ENCODE measurements at places on chromosomes 7 and 10. TPM values are rescaled to one million over a fixed set of nuclear protein-coding genes. Genes with fewer than 3 reads are reported as not detected.

BUD31 gene
- 178 TPM for total RNA-seq

BLVRA gene
- total RNA-seq: 24.9 TPM

GRCh38 chr10:6102128-6102527 lies 13.3 kb downstream of the RBM17 start:
- no peak for DNase-seq

DNA sequence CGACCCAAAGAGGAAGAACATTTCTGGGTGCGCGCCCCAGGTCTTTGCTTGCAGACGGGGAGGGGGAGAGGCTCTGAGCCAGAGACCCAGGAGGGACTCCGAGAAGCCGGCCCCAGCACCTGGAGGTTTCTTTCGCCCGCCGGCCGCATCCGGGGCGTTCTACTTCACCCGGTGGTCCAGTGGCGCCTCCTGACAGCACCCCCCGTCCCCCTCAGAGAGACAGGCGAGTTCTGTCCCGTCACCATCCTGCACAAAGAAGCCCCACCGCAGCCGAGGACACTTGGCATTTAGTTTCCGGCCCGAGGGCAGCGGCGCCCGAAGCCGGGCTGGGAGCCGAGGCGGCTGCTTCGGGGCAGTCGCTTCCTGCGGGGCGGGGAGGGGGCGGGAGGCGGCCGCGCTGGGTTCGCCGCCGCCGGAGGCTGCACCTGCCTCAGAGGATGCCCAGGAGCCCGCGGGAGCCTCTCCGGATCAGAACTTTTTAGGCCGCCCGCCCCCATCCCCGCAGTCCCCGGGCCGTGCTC lies at the start of gene TMEM178B:
TMEM178B (plus strand) TSS at position 424 of the 521 bp plus-strand sequence.
- DNase-seq: no peak

DNA sequence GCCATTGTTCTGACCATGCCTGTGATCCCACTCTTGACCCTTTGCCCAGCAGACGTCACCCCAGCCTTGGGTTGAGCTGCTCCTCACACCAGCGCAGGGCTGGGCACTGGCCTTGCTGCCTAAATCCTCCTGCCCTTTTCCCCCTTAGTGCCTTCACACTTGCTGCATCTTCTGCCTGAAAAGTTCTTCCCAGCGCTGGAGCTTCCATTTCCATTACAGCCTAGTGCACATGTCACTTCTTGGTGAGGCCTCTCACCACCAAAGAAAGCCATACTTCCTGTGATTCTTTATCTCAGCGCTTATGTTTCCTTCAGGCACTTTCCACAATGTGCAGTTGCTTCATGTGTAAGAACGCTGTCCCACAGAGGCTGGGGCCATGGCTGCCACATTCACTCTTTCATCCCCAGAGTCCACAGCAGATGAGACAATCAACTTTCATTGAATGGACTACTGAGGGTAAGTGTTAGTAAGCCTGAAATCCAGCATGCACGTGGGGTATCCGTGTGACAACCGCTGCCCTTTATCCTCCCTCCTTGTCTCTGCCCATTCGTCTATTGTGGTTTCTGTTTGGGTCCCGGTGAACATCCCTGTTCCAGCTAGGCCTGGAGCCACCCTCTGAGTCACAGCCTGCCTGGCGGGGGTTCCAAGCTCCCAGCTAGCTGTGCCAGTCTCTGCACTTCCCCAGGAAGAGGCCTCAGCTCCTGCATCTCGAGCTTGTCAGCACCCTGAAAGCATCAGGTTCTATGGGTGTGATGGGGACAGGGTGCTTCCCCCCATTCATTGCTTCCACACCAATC lies 37.3 kb downstream of the ADRA2A start:
- no peak for DNase-seq

- DNase-seq: no peak
These were observed 13.1 kb downstream of the VOPP1 start for GRCh38 chr7:55558962-55559920.

- DNase-seq: no peak
These were observed 117.0 kb downstream of the OAT start for GRCh38 chr10:124301736-124302135.

Data from activated T-cell treated with anti-CD3 and anti-CD28 coated beads, Interleukin-2, amount 50 U/mL, for 4 hours (primary cell).